Suppressor macrophage treated with lipopolysaccharide for 4 hours (primary cell): ENCODE measurements at places on chromosomes 16 and 17.
A peak's percentile ranks its signal among the peaks of the same experiment; 100 is the strongest.

- peak; percentile 42 for DNase-seq
These were observed 3.4 kb downstream of the ABCA9 start for GRCh38 chr17:69057280-69057679.

GRCh38 chr16:49821614-49822282 lies 34.2 kb downstream of the ZNF423 start:
- no peak for DNase-seq

GRCh38 chr16:21250072-21250923 lies 16.8 kb downstream of the ANKS4B start:
- DNase-seq, result no peak

DNA sequence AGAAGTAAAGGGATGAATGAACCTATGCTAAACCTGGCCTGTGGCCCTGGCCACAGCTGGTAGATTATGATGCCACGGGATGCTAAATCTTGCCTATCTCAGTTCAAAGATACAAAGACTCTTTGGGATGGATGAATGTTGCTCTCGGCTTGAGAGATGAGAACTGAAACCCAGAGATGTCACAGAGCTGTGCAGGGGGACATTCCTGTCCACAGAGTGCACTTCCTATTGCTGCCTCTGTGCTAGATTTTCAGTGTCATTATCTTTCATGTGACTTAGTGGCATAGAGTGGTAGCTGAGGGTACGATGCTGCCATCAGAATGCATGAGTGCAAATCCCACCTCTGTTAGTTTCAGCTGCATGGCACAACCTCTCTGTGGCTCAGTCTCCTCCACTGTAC lies 2.3 kb upstream of the MT1M start:
- peak; percentile 61 for DNase-seq

- DNase-seq, result no peak
These were observed 3.6 kb downstream of the FLYWCH1 start for GRCh38 chr16:2915196-2915929.

GRCh38 chr17:80842456-80843013 lies 149.1 kb upstream of the CHMP6 start:
- DNase-seq, result no peak

DNA sequence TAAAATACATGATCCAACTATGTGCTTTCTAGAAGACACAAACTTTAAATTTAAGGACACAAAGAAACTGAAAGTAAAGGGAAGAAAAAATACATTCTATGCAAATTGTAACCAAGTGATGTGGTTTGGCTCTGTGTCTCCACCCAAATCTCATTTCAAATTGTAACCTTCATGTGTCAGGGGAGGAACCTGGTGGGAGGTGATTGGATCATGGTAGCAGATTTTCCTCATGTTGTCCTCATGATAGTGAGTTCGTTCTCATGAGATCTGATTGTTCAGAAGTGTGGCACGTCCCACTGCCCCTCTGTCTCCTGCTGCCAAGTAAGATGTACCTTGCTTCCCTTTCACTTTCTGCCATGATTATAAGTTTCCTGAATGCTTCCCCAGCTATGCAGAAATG lies 15.0 kb downstream of the OR1A1 start:
- DNase-seq, result peak; percentile 26

DNA sequence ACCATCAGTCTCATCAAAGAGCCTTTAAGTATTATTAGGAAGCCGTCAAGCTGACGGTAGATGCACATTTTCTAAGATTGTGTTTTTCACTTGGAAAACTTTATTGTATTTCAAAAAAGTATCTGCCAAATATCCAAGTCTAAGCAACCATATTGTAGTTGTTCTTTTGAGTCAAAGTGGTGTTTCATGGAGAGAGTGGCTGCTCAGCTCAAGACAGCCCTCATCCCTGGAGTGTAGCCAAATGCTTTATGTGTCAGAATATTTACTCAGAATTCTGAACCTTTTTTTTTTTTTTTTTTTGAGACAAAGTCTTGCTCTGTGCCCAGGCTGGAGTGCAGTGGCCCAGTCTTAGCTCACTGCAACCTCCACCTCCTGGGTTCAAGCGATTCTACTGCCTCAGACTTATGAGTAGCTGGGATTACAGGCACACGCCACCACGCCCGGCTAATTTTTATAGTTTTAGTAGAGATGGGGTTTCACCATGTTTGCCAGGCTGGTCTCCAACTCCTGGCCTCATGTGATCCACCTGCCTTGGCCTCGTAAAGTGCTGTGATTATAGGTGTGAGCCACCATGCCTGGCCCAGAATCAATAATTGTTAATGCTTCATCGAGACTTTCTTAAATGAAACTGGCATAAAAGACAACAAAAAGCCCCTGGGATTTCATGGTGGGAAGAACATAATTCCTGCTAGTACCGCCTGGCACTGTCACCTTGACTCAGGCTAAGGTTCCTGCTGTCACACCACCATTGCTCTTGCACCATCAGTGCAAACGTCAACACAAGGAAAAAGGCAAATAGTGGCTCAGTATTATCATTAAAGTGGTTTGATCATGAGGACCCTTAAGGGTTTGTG lies 45.5 kb downstream of the PRKCA start:
- no peak for DNase-seq

DNA sequence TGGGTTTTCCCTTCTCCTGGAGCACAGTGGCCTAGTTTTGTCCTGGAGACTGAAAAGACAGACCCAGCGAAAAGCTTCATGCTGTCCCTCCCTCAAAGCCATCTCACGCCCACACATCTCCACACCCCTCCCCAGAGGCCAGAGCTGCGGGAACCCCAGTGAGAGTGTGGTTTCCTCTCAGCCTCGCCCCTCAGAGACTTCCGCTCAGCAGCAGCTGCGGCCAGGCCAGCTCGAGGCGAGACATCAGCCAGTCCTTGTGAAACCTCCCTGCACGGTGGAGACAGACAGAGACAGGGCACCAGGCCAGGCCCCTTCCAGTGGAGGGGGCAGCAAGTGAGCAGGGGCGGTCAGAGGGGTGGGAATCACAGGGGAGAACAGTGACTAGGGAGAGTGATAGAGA lies 77.0 kb upstream of the TNRC6C start:
- peak; percentile 92 for DNase-seq

GRCh38 chr17:2903193-2903974 lies 107.1 kb downstream of the RAP1GAP2 start:
- DNase-seq, result no peak

- DNase-seq, result no peak
These were observed 3.4 kb downstream of the CA7 start for GRCh38 chr16:66847533-66848067.

GRCh38 chr17:12983991-12984884 lies 33.6 kb downstream of the ELAC2 start:
- no peak for DNase-seq

- no peak for DNase-seq
These were observed 5.1 kb upstream of the NT5M start for GRCh38 chr17:17298108-17298507.

DNA sequence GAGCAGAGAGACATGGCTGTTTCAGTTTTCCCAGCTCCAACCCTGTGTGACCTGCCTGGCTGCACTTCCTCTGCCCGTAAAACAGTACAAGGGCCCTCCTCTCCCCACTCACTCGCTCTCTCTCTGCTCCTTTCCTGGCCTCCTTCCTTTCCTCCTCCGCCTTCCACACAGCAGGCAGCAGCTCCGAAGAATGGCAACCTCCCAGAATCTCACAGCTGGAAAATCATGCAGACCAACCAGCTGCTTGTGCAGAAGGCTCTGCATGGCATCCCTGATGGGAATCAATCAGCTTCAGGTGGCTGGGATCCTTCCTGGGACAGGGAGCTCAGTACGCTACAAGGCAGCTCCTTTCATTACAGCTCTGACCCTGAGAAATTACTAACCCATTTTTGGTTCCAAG lies 27.4 kb downstream of the TMEM132E start:
- DNase-seq, result no peak

DNA sequence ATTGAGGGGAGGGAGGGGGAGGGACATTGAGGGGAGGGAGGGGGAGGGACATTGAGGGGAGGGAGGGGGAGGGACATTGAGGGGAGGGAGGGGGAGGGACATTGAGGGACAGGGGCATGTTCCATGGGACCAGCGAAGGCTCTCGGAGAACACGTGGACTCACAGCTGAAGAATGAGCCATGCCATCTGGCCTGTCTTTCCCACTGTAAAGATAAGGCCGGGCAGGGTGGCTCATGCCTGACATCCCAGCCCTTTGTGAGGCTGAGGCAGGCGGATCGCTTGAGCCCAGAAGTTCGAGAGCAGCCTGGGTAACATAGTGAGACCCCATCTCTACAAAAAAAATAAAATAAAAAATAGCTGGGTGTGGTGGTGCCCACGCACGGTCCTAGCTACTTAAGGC lies 32.5 kb downstream of the RPH3AL start:
- no peak for DNase-seq

DNA sequence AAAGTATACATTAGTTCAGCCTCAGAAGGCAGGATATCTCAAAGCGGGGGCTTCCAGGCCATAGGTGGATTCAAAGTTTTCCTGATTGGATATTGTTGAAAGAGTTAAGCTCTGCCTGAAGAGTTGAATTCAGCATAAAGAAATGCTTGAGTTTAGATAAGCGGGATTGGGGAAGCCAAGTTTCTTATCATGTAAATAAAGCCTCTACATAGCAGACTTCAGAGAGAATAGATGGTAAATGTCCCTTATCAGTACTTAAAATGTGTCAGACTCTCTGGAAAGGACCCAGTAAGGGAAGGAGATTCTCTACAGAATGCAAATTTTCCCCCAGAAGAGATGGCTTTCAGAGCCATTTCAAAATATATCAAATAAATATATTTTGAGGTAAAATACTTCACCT lies 423.5 kb downstream of the SHISA9 start:
- DNase-seq, result no peak

DNA sequence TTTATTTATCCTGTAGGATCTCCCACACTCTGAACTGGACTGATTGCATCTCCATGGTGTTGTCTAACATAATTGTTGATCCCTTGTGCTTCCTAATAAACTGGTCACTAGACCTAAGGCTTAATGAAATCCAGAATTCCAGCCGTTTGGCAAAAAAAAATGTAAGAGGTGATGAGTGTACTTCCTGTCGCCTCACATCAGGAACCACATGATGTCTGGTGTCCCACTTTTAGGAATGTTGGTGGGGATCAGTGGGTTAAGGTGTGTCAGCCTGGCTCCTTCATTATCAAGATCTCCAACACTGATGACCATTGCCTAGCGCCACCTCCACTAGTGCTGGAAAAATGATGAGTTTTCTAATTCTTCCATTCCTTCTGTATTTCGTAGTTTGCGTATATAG lies 18.6 kb upstream of the LONP2 start:
- no peak for DNase-seq

DNA sequence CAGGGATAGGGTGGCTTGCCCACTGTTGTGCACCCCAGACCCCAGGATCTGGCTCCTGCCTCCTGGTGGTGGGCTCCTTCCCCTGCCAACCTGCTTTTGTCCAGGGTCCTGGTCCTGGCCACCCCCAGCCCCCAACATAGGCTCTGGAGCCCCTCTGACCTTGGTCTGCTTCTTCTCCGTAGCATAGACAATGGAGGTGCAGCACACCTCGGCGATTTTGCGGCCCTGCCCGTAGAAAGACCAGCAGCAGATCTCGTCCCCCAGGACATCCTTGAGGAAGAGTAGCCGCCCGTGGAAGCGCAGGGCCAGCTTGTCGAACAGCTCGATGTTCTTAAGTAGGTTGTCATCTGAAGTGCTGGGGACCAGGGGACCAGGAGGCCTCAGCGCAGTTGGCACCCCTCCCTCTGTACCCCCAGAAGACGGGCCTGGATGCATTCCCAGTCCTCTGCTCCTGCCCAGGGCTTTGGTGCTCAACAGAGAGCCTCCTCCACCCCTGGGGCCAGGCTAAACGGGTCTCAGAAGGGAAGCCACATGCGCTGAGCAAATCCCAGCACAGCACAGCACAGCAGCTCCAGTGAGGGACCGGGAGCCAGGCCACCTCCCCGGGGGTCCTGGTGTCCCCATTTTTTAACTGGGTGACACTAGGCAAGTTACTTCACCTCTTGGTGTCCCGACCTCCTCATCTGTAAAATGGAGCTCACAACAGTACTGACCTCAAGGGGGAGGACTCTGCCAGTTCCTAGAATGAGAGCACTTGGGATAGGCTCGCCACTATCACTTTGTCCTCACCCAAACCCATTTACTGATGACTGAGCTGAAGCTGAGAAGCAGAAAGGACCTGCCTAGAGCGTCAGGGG lies 10.8 kb downstream of the ASPHD1 start:
- no peak for DNase-seq

DNA sequence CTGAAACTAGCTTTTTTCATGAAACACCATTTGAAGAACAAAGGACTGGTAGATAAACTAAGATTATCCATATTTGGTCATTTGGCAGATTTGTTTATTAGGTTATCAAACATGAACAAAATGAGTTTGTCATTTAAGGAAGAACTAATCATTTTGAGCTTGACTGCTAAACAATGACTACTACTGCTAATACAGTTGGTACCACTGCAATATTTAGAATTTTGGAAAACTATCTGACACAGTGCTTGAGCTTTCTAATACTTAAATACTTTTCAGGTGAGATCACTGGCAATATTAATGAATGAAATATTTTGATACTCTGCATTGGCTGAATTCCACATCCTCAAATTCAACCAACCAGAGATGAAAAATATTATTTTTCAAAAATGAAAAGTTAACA lies 47.2 kb downstream of the MED13 start:
- DNase-seq, result no peak

DNA sequence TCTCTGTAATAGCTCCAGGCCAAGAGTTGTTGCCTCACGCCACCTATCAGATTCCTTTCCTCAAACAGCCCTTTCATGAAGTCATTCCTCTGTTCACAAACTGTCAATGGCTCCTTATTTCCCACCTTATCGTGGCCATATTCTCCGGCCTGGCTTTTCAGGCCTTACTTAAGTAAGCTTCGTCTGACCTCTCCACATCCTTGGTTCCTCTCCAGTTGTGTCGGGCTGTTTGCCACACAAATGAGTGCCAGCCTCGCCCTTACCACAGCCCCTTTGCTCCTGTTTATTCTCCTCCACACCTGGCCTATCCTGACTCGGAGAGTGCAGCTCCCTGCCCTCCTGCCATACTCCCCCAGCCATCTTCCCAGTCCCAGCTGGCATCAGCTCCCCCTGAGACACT lies 2.0 kb downstream of the TP53I13 start:
- no peak for DNase-seq

GRCh38 chr17:20293501-20293900 lies 173.8 kb downstream of the LGALS9B start:
- no peak for DNase-seq

DNA sequence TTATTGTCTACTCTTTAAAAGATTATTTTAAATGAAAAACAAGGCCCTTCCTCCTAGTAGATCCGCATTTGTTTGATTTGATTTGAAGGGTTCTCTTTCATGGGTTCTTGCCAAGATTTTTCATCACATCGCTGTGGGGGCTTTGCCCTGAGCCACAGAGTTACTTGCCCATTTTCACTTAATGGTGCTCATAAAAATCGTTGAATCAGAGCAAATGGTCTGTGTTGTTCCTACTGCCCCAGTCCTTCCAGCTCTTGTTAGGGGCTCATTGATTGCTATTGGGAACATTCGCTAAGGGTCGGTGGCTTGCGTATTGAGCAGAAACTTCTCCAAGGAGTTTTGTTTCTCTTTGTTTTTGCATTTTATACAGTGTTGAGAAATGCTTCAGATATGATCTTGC lies 1023.4 kb upstream of the CDH8 start:
- DNase-seq, result no peak

- no peak for DNase-seq
These were observed 82.1 kb downstream of the ZNF423 start for GRCh38 chr16:49773534-49774475.

- DNase-seq, result peak; percentile 75
These were observed 3.2 kb downstream of the ACTG1 start for GRCh38 chr17:81509207-81509971.
